ENCODE measurements at places on chromosomes 1 and 21.

DNA sequence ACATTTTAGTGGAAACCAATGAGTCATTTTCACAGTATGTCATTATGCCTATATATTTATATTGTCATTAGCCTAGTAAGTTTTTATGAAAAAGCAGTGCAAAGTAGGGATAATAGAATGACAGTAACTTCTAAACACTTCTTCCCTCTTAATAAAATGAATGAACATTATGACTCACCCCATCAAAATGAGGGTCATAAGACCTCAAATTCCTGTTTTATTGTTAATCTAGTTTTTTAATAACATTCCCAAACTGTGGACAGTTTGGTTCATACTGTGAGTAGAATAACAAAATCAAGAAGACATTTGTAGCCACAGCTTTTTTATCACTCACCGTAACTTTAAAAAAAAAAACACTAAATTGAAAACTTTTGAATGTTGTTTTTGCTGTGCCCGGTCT is 160.5 kb downstream of the LRRC40 start:
- no peak for DNase-seq

DNA sequence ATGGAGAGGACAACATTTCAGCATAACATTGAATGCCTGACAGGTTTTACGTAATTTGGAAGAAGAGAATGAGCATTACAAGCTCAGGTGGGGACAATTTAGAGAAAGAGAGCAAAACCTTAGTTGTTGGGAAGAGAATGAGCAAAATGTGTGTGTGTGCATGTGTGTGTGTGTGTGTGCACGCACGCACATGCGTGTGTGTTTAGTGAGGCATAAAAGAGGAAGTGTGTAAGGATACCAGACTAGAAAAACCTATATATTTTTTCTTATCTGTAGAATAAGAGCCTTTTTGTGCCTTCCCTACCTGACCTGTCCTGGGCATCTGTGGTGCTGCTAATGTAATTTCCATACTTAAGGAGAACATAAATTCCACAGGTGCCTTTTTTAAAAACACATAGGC is 99.0 kb upstream of the PLXNA2 start:
- no peak for DNase-seq

GRCh38 chr1:115227346-115228082 is 110.5 kb downstream of the NGF start:
- no peak for DNase-seq

DNA sequence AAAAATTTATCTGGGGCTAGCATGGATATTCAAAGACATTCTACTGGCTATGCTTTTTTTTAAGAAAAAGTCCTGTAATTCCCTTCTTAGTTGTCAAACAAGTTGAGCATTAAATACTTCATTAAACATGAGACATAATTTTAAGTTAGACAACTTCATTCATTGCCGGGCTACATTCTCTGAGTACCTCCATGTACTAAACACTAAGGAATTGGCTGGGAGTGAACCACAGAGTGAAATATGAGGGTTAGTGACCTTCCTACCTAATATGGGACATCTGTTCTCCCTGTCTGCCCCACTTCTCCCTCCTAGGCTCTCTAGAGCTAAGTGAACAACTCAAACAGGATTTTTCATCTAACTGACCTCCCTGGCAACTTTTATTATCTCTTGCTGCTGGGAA is 370.4 kb downstream of the VAV3 start:
- no peak for DNase-seq

DNA sequence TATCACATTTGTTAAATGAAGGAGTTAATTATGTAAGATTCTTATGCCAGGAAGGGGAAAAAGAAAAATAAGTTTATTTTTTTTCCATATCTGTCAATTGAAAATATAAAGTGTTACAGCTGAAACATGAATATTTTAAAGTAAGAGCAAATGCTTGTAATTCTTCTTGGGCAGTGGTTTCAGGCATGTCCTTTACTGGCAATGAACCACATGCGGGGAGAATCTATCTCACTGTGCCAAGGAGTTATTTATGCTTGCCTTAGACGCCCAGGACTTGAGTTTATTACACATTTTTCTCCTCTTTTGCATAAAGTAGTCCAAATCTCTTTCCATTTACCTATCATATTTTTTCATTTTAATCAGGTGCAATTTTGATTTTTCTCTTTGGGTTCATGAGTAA is 207.8 kb upstream of the NRIP1 start:
- no peak for DNase-seq

DNA sequence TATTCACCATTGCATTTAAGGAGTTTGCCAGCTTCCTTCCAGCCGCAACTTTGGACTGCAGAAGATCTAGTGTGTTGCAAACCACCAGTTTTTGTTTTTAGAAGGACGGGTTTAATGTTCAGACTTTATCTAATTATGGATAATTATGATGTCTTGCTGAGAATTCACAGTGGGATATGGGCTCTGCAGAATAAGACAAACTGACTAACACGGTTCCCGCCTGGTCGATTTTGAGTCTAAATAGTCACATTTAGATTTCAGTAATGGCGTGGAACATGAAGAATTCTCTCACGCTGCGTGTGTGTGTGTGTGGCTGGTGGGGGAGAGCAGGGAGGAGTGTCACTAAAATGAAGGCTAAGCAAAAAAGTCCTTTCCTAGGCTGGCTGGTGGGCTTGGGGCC is 48.5 kb upstream of the DMRTB1 start:
- DNase-seq: no peak

- DNase-seq: no peak
Measured at GRCh38 chr1:236833575-236833974, 38.5 kb downstream of the MTR start.

- DNase-seq: no peak
Measured at GRCh38 chr1:158147869-158148268, 32.8 kb upstream of the CD1D start.

DNA sequence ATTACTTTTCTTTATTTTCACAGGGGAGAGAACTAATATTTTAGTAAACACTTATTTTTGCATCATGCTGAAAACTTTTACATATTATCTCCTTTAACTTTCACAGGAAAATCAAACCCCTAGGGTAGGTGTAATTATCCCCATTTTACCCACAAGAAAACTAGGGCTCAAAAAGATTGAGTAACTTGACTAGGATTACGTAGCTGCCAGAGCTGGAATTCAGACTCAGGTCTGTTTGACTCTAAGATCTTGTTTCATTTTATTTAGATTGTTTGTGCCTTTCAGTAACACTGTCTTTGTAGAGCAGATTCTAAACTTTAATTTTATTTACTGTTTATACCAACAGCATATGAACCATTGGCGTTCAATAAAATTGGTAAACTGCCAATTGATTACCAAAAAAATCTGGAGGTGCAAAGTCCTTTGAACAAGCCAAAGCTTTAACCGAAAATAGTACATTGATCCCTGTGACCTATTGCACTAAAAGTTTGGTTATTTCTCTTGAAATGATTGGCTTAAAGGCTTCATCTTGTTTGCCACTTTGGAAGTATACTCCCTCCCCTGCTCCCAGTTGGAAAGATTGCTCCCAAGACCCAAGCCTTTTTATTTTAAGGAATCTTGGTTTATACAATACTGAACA is 71.0 kb upstream of the WDR26 start:
- DNase-seq: no peak

GRCh38 chr1:180291004-180291403 is 60.9 kb downstream of the LHX4 start:
- no peak for DNase-seq

GRCh38 chr1:21264898-21265297 is 25.4 kb downstream of the ECE1 start:
- no peak for DNase-seq

- no peak for DNase-seq
Measured at GRCh38 chr1:47235241-47235681, 3.2 kb upstream of the TAL1 start.

- no peak for DNase-seq
Measured at GRCh38 chr1:230425252-230426091, 660 bp downstream of the PGBD5 start.

GRCh38 chr1:67888216-67889106 is 55.2 kb upstream of the GNG12 start:
- DNase-seq: no peak

GRCh38 chr1:28869952-28870351 is 44.4 kb upstream of the EPB41 start:
- DNase-seq: no peak

DNA sequence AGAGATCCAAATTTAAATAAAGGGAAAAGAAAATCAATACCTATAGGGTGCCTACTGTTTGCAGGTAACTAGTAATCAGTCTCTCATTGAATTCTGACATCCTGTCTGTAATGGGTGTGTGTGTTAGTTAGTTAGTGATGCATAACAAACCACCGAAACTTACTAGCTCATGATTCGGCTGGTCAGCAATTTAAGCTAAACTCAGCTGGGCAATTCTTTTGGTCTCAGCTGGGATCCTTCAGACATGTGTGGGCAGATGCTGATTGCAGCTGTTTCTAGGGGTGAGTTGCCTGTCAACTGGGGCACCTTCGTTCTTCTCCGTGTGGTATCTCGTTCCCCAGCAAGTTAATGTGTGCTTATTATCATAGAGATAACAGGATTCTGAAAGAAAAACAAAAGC is 40.2 kb upstream of the ZNF124 start:
- no peak for DNase-seq

DNA sequence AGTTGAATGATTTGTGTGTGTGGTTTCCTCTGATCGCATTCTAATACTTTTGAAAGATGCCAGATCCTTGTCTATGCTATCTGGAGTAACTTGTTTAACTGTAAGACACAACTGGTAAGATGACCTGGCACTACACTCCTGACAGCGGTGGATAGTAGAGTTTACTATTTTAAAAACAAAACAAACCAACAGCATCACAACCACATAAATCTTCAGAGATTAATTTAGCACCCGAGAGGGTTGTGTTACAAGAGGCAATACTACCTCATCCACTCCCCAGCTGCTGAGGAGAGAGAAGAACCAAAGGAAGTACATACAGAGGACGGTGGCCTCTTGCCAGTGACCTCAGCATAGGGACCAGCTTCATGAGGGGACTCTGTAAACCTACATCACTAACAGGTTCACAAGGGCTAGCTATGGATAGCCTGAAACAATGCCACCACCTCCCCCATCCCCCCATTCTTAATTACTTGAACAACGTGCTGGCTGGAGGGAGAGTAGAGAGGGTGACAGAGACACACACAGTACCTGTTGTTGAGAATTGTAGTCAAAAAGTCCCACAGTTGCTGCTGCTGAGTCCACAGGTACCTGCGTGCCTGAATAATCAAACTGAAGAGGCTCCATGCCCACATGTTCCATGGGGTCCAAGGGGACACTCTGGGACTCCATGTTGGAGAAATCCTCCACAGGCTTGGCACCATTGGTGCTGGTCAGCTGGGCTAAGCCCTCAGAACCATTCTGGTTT is 73.5 kb downstream of the PUM1 start:
- DNase-seq: no peak

- DNase-seq: no peak
Measured at GRCh38 chr1:185860311-185860710, 126.1 kb downstream of the HMCN1 start.

- DNase-seq: no peak
Measured at GRCh38 chr1:69121723-69122122, 446.0 kb upstream of the LRRC7 start.
